ENCODE measurements at places on chromosomes 16 and 17.

- no peak for DNase-seq
These were observed 8.4 kb downstream of the RSPRY1 start for GRCh38 chr16:57194512-57194911.

GRCh38 chr16:48041981-48042421 lies 113.8 kb downstream of the ABCC12 start:
- DNase-seq = no peak

DNA sequence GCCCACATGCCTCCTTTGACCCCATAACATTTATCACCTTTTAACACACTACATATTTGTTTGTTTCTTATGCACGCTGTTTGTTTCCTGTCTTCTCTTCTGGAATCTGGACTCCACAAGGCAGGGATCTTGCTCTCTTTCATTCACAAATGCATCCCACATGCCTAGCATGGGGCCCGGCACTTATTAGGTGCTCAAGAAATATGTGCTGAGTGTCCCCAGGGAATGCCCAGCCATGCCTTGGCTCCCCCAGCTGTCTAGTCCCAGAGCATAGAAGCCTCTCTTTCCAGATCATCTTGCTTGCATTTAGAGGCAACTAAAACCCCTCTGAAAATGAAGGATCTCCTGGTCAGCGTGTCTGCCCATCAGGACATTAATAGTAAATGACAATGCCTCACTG lies 283.7 kb downstream of the CBLN1 start:
- no peak for DNase-seq

GRCh38 chr17:21127509-21128077 lies 829 bp downstream of the DHRS7B start:
- DNase-seq = no peak

GRCh38 chr16:9081158-9081557 lies 10.3 kb upstream of the HAPSTR1 start:
- no peak for DNase-seq

Measured in activated effector memory CD4-positive, alpha-beta T cell treated with anti-CD3 and anti-CD28 coated beads, Interleukin-2, amount 50 U/mL, for 16 hours (primary cell).